ENCODE measurements at places on chromosomes 5 and 9. TPM values are rescaled to one million over a fixed set of nuclear protein-coding genes. Genes with fewer than 3 reads are reported as not detected.

Gene SLC1A1
- 3.9 TPM for total RNA-seq

Gene PCDHB7
- 0.85 TPM for total RNA-seq

Gene ENC1
- total RNA-seq = 31.3 TPM

Gene OXCT1
- total RNA-seq = 48.7 TPM

Gene SOX30
- 5.8 TPM for total RNA-seq

Gene AMBP
- total RNA-seq = 0.53 TPM
